ENCODE measurements at places on chromosomes 2 and 18.
A peak's percentile ranks its signal among the peaks of the same experiment; 100 is the strongest.

DNA sequence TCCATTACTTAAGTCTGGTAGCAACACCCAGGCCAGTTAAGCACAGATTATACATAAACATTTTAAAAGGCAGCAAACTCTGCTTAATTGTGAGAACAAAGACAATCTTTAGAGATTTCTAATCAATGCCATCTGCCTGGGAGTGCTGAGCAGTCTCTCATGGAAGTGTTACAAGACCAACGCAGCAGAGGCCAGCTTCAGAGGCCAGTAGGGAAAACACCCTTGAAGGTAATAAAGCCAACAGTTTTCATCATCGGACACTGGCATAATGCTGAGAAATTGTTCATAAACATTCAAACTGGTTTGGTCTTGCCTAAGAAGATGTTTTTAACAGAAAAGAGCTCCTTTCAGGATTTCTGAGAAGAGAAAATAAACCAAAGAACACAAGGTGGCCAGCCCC is 35.0 kb downstream of the EPB41L3 start:
- no peak for DNase-seq

GRCh38 chr2:176268976-176269318 is 295 bp upstream of the MTX2 start:
- no peak for DNase-seq

DNA sequence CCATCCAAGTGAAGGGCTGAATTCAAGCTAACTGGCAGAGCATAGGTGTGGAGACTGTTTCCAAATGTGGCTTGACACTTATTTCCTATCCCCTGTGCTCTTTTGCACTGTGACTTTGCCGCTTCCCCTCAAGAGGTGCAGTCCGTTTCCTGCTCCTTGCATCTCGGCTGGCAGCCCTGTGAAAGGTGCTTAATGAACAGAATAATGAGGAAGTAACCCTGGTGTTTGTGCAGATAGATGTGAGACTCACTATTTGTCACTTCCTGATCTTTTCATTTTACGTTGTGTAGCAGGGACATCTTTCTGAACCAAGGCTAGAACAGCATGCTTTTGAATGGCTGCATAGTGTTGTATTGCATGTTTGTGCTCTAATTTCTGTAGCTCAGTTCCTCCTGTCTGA is 60.8 kb downstream of the CEP192 start:
- DNase-seq = no peak

GRCh38 chr2:233714121-233714520 is 1.4 kb downstream of the UGT1A5 start:
- no peak for DNase-seq

- no peak for DNase-seq
Measured at GRCh38 chr2:8036366-8036765, 645.5 kb upstream of the ID2 start.

- DNase-seq = no peak
Measured at GRCh38 chr2:220103596-220103995, 476.2 kb downstream of the SLC4A3 start.

DNA sequence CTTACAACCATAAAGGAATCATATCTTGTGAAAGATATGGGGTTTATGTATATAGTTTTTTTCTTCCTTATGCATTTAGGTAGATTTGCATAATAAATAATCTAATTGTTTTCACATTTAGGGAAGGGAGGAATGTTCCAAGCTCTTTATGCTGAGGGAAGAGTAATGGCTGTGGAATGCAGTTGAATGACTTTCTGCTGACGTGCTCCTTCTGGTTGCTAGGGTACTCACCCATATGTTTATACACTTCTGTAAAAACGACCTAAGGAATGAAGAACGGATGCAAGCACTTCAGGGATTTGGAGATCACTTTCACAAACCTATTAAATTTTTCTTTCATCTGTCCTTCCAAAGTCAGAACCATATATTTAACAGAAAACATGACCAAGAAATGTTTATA is 29.2 kb upstream of the PPP4R1 start:
- DNase-seq = peak; percentile 30

DNA sequence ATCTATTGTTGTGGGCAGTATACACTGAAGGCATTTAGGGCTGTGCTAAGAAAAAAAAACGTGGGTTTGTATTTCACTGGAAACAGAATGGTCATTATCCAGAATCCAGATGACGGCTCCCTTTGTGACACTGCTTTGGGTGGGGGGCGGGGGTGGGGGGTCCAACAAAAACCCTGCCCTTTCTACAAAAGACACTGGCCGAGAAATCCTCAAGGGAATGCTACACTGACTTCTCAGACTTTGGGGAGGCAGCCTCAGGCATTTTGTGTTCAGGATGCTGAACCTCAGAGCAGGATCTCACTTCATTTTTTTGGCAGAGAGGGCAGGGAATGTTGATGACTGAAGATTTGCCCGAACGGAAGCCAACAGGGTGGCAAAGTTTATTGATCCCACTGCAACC is 417.1 kb downstream of the HRH4 start:
- DNase-seq = no peak

DNA sequence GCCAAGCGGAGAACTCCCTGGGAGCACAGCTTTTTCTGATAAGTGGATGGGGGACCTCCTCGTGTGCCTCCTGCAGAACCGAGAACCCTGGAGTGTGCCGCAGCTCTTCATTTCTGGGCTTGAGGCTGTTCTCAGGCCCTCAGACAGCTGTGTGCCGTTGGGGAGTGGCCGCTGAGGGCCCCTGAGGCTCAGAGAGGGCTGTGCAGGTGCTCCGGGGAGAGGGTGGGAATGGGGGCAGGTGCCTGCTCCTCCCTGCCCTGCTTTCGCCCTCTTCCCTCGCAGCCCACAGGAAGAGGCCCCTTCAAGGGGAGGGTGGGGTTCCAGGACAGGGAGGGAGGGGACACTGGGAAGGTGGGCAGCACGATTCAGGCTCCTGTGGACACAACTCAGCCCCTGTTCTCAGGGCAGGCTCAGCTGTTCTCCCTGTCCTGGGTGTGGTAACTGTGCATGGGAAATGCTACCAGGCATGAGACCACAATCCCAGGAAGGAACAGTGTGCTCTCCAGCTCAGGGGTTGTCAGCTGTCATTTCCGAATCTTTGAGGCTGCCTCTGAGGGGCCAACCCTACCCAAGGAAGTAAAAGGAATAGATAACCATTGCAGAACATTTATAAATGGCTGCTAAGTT is 11.3 kb downstream of the LCT start:
- no peak for DNase-seq

DNA sequence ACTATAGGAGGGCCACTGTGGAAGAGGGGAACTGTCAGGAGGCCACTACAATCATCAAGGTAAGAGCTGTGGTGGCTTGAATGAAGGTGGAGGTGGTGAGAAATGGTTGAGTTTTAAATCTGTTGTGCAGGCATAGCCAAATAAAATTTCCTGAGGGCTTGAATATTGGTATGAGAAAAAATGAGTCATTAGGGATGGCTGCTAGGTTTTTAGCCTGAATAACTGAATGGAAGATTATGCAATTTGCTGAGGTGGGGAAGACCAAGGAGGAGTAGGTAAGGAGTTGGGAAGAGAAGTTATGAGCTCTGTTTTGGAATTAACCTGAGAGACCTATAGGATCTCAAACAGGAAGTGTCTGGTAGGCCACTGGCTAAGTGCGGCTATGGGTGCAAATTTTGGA is 84.0 kb downstream of the KLHL14 start:
- DNase-seq = no peak

DNA sequence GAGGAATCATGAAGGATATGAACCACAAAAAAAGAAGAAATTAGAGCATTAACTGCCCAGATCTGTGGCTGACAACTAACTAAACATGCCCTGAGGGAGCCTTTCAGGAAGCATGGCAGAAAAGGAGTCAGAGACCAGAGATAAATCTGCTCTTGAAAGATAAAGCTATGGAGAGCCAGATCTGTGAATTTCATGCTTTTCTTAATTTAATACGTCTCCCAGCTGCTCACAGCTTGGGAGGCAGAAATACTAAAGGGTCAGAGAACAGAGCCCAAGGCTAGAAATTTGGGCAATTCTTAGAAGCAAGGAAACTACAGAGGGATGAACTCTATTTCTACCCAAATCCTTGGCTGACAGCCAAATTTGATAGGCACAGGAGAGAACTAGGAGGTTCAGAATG is 223.0 kb upstream of the DPP10 start:
- no peak for DNase-seq

DNA sequence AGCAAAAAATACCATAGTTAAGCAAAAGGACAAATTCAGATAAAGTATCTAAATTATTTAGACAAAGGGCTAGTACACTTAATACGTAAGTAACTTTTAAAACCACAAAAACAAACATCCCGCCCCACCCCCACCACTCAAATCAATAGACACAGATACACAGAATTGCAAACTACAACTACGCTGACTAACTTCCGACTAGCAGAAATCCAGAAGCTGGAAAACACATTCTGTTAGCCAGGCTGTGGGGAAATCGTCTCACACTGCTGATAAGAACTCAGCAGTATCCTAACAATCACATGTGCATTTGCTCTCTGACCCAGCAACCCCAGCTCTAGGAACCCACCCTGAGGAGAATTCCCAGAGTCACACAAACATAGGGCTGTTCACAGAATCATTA is 16.6 kb downstream of the FAM168B start:
- no peak for DNase-seq

- no peak for DNase-seq
Measured at GRCh38 chr2:153464395-153464794, 14.2 kb downstream of the RPRM start.

DNA sequence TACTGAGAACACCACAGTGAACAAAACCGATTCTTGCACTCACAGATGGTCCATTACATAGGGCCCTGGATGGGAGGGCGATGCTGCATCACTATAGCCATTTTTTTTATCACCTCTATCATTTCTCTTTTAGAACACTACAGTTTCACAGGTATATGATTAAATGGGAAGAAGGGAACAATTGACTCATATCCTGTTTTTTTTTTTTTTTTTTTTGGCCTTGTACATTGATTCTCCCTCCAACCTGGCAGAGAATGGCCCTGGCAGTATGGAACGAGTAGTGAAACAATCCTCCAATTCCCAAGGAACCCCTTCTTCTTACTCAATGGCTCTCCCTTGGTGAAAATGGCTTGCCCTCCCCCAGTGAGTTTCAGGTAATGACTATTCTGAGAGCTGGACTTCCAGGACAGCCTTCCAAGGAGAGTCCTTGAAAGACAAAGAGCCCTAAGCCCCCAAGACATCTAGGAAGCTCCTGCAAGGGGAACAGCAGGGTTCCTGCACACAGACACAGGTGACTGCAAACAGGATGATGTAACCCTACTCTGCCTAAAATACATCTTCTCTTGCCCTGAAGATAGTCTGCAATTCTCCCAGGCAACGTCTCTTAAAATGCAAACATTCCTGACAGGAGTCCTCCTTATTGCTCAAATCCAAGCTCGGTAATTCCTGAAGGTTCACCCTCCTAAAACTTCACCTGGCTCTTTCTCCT is 405.4 kb downstream of the SETBP1 start:
- DNase-seq = no peak

DNA sequence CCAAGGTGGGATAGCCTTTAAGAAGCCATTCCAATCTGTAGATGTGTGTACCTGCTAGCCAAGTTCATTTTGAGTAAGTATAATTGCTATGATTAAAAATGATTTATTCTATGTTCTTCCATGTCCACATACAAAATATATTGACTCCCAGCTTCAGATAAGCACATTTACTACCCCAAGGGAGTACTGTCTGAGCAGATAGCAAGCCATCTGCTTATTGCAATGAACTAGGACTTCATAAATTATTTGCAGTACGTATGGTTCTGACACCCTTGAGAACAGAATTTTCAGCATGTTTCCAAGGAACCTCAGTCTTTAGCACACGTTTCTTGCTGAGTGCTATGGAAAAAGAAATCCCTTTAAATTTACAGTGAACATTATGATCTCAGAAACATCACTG is 28.2 kb downstream of the ABCG5 start:
- DNase-seq = no peak

- no peak for DNase-seq
Measured at GRCh38 chr2:187438455-187438854, 9.6 kb downstream of the CALCRL start.

GRCh38 chr2:112077814-112078213 is 22.7 kb downstream of the TMEM87B start:
- DNase-seq = no peak

DNA sequence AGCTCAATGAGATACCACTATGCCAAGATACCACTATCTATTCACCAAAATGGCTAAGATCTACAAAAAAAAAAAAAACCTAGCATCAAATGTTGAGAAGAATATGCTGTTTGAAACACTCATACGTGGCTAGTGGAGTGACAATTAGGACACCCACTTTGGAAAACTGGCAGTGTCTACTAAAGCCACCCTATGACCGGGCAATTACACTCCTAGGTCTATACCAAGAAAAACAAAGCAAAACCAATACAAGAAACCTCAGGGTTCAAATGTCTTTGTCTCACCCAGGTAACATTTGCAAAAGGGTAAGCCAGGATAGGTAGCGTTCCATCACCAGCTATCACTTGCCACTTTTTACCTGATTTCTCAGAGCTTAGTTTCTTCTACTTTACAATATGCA is 123.6 kb upstream of the CAB39 start:
- no peak for DNase-seq

DNA sequence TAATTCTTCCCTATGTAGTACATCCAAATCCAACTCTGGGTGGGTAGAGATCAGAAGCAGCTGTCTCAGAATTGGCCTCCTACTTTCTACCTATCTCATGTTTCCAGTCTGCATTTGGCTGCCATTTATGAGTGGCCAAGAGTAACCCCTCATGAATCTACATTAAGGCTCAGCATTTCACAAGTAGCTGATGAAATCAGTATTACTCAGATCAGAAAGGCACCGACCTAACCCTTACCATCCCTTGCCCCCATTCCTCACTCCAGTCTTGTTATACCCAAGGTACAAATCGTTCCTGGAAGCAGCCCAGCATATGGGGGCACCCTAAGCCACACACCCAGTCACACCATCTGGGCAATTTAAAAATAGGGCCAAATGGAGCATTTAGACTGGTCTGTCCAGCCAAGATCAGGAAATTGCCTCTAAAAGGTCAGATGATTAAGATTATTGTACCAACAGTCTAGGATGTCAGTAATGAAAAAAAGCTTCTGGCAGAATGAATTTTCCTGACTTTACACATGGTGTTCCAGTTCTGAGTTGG is 37.1 kb downstream of the CD28 start:
- no peak for DNase-seq

DNA sequence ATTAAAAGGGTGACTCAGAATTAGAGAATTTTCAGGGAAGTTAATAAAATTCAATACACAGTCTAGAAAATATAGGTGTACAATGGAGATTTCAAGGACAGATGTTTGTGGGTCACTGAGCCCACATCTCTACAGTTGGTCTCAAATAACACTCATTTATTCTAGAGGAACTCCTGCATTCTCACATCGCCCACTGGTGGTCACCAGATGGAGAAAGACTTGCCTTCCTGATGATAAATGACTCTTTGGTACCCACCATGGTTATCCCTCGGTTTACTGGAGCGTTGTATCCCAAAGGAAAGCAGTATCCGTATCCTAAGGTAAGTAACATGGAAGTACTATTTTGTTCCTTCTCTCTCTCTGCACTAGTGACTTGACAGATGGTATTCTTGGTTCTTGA is 1297.1 kb downstream of the DPP10 start:
- DNase-seq = no peak

DNA sequence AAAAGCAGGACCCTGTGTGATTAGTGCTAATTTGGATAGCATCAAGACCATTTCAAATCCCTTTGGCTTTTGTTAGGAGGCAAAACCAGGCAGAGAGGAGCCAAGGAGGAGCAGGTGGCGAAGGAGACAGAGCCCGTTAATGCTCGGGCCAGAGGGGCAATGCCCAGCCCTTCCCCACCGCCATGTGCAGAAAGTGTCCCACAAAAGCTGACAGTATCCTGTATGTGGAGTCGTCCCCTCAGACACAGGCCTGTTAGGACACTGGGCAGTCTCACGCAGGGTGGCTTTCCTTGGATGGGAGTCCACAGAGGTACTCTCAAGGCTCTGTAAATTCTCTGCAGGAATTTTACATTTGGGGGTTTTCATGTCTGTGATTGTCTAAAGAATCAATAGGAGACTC is 44.8 kb upstream of the TFCP2L1 start:
- DNase-seq = no peak
